ENCODE measurements at places on chromosomes 1 and 21.

DNA sequence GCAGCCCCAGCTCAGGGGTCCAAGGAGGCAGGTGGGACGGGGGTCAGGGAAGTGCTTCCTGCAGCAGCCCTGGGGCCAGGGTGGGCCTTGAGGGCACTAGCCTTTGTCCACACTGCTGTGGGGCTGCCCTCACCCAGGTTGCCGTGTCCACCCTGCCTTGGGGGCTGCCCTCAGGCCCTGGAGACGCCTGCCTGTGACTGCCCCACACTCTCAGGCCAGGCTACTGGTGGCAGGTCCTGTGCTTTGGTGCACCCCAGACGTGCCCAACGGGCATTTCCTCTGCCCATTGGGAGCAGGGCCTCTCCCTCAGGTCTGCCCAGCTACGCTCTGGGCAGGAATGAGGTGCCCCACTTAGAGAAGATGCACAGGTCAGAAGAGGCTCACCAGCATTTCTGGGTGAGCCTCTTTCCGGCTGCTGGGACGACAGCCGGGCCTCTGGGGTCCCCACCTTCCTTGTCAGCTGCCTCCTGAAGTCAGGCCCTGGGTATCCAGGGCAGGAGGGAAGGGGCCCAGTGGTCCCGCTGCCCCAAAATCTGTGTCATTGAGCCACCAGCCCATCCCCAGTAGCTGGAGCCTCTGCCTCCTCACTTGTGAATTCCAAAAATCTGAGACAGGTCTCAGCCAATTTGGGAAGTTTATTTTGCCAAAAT, 2.7 kb upstream of the MMEL1 start:
- H3K27me3 ChIP-seq = no peaks in the 10 kb centered on the region
- no peak for DNase-seq
- no peaks in the 10 kb centered on the region for H3K4me1 ChIP-seq
- no peak overlapping the region for H3K27ac ChIP-seq
- no peak overlapping the region for H3K4me3 ChIP-seq
- no peaks in the 10 kb centered on the region for H3K36me3 ChIP-seq

GRCh38 chr1:38074302-38074677, 27.7 kb upstream of the POU3F1 start:
- H3K4me3 ChIP-seq = no peak overlapping the region
- no peaks in the 10 kb centered on the region for H3K4me1 ChIP-seq
- peaks cover 26% of the 10 kb centered on the region for H3K27me3 ChIP-seq
- no peak for DNase-seq
- no peaks in the 10 kb centered on the region for H3K36me3 ChIP-seq
- H3K27ac ChIP-seq = no peak overlapping the region

DNA sequence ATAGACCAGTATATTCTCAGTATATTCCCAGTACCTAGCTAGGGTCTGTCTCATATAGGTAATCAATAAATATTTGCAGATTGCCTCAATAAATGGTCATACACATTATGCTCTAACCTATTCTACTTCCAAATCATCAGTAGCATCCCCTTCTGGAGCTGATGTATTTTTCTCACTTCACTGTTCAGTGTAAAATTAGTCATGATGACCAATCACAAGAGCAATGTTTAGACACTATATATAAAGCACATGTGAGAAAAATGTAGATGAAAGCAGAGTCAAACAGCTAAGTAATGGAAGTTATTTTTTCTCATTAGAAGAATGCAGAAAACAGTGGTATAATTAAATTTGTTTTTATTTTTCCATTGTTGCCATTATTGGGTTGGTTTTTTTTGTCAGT, 34.7 kb downstream of the EPRS1 start:
- peaks cover 3% of the 10 kb centered on the region for H3K4me1 ChIP-seq
- no peaks in the 10 kb centered on the region for H3K27me3 ChIP-seq
- H3K27ac ChIP-seq = no peak overlapping the region
- H3K36me3 ChIP-seq = peaks cover 18% of the 10 kb centered on the region

- H3K36me3 ChIP-seq = peaks cover 47% of the 10 kb centered on the region
- DNase-seq = no peak
- H3K27ac ChIP-seq = no peak overlapping the region
- no peaks in the 10 kb centered on the region for H3K27me3 ChIP-seq
These were observed 165.3 kb downstream of the PGBD5 start for GRCh38 chr1:230260831-230261230.

DNA sequence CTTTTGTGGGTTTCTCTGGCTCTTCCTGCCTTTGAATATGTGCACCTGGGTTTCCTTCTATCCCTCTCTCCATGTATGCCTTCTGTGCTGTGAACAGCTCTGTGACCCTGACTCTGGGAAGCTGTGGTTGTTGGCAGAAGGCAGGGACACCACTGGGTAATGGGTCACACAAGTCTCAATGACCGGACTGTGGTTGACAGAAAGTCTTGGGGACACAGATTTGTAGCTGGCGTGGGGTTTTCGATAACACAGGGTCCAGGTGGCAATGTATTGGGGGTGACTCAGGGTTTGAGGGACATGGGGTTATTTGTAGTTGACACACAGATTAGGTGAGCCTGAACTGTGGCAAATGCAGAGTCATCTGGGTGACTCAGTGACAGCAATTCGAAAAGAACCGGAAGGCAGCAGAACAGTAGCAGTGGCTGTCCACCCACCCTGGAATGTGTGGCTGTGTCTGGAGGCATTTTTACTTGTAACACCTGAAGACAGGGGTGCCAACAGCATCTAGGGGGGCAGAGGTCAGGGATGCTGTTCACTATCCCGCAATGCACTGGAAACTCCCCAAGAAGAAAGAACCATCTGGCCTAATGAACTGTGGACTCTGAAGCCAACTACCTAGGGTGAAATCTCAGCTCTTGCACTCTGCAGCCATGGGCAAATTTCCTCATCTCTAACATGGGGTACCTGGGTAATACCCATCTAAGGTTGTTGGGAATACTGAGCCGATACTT, 13.0 kb upstream of the SLC6A9 start:
- peaks cover 13% of the 10 kb centered on the region for H3K4me1 ChIP-seq
- no peak overlapping the region for H3K27ac ChIP-seq
- H3K27me3 ChIP-seq = no peaks in the 10 kb centered on the region
